Stimulated activated CD4-positive, alpha-beta T cell treated with anti-CD3 and anti-CD28 coated beads, Interleukin-12 subunit alpha, Interleukin-12 subunit beta, amount 100 ng/mL, for 24 hours (primary cell): ENCODE measurements at places on chromosomes 6 and 20.

GRCh38 chr20:54282625-54283024 lies 74.7 kb downstream of the PFDN4 start:
- DNase-seq = no peak

- DNase-seq = no peak
These were observed 85.9 kb downstream of the MAFB start for GRCh38 chr20:40603057-40603651.

- no peak for DNase-seq
These were observed 36.2 kb downstream of the VEGFA start for GRCh38 chr6:43806043-43806757.

- no peak for DNase-seq
These were observed 89.1 kb upstream of the E2F3 start for GRCh38 chr6:20312606-20313005.

GRCh38 chr6:81098109-81098814 lies 654.2 kb downstream of the TENT5A start:
- no peak for DNase-seq

DNA sequence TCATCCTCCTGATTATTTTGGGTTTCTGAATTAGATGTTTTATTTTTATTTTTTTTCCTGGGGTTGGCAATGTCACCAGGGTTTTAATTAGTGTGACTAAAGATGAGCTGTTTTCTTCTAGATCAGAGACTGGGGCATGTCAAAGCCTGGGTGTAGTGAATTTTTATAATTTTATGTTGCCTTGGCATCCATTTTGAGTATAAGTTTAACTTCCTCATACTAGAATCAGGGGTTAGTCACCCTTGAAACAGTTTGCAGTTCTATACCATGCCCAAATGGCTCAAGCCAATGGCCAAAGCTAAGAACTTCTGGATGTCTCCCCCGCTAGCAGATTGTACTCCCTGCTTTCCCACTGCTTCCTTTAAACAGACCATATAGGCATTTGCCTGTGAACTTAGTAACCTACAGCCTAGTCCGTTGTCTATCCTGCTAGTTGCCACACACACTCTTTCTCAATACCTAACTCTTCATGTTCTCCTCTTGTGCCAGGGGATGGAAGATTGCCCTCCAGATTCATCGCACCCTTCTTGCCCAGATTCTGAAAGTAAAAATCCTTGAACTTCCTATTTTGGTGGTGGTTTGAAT lies 54.5 kb downstream of the KIAA0408 start:
- DNase-seq = no peak

DNA sequence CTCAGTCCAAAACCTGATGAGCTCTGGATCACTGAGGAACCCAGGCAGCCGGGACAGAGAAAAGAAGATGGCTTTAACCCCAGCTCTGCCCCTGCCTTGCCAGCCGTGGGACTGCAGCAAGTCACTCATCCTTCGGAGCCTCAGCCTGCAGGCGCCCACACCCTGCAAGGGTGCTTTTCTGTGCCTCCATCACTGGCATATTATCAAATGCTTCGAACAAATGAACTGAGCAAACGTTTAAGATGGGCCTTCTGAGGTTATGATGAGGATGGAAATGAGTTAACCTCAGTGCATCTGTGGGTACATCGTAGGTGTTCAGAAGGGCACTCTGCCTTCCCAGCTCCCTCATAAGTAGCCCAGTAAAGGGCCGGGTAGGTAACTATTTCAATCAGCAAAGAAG lies 79.0 kb downstream of the NFATC2 start:
- no peak for DNase-seq

DNA sequence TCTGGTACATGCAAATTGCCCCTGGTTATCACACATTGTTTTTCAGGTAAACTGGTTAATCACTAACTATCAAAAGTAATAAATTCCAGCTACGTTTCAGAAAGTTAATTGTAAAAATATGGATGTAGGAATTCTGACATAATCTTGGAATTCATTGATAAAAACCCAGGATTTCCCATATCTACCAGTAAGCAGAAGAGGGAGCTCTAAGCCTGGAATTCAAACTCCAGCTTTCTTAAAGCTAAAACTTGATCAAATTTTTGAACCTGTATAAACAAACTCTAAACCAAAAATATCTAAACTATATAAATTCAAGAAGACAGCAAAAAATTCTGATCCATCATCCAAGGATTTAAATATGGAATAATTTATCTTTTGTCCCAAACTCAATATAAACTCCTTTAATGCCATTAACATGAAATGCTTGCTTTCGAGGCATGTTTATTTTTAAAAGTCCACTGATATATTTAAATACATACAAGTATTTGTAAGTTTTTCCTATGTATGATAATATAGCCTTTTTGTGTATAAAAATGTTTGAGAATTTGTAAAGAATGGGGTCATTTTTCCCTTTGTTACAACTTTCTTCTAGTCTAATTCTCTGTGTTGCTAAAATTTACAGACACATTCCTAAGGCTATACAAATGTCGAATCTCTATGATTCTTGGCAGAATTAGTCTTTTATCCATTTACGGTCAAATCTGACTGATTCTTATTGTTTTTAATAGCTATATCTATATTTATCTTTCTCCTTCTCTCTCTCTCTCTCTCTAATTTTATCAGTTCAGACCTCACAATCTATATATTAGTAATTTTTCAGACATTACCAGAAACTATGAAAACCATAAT lies 91.4 kb upstream of the RNF217 start:
- DNase-seq = no peak

- DNase-seq = no peak
These were observed 46.6 kb downstream of the ZMYND8 start for GRCh38 chr20:47309806-47310426.

DNA sequence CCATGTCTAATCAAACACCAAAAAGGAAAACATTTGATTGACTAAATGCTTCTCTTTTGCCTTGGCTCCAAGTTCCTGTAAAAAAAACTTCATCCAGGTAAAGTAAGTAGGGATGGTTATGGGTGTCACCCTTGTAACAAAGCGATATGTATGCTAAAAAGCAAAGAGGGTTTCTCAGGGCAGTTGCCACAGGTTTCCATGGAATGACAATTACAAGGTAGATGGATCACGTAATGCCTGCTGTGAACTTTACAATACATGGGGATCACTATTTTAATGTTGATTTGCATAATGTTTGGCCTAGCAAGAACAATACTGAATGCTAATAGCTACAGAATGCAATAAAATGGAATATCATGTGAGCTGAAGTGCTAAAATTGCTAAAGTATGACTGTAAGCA lies 2.9 kb upstream of the BMP2 start:
- no peak for DNase-seq

- DNase-seq = no peak
These were observed 1153.1 kb upstream of the GJE1 start for GRCh38 chr6:140979642-140980091.

DNA sequence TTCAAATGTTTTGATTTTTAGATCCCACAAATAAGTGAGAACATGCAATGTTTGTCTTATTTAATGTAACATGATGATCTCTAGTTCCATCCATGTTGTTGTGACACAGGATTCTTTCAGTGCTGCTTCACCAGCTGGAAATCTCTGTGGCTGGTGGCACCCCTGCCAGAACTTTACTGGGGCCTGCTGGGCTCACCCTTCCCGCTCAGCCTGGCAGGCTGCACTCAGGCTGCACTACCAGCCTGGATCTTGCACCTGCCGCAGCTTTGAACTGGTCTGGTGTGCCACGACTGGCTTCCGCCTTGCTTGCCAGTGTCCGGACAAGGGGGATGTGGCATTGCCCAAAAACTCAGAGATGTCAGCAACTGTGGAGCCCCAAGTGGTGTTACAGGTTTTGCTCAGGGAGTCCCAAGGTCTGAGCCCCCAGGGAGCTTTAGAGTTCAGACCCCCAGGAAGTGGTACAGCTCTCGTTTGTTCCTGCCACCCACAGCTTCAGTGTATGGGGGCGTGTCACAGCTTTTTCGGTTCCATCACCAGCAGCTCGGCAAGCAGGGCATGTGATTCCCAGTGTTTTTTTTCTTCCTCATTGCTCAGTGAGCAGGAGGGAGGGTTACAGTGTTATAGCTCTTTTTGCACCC lies 72.3 kb upstream of the SYNCRIP start:
- DNase-seq = no peak

- no peak for DNase-seq
These were observed 760 bp downstream of the C6orf132 start for GRCh38 chr6:42141603-42142117.

- DNase-seq = no peak
These were observed 304.6 kb downstream of the CDH4 start for GRCh38 chr20:61556673-61557072.

DNA sequence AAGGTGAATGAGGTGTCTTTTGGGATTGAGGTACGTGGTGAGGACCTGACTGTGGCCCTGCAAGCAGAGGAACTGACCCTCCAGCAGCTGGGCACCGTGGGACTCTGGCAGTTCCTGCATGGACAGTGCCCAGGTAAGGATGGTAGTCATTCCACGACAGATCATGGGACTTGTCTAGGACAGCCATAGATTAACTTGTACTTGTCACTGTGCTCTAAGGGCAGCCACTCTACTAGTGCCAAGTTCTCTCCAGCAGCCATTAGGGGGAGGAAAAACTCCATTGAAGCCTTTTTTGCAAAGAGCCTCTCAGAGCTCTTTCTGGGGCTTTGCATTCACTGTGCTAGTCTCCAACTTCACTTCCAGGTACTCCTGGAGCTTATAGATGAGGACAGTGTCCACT lies 20.4 kb downstream of the TAF11 start:
- DNase-seq = no peak

- no peak for DNase-seq
These were observed 16.6 kb downstream of the VSTM2L start for GRCh38 chr20:37919389-37920040.

DNA sequence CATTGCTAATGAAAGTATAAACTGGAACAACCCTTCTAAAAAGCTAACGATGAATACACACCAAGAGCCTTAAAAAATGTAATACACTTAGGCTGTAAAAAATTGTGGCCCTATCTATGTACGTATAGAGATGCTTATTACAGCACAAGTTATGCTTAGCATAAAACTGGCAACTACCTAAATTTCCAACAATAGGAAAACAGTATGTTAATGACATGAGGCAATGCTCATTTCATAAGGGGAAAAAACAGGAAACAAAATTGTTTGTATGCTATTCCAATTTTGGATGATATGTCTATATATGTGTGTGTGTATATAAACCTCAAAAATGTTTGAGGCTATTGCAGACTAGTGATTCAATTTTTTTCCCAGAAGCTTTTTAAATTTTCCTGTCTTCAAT lies 82.5 kb downstream of the DTNBP1 start:
- no peak for DNase-seq

DNA sequence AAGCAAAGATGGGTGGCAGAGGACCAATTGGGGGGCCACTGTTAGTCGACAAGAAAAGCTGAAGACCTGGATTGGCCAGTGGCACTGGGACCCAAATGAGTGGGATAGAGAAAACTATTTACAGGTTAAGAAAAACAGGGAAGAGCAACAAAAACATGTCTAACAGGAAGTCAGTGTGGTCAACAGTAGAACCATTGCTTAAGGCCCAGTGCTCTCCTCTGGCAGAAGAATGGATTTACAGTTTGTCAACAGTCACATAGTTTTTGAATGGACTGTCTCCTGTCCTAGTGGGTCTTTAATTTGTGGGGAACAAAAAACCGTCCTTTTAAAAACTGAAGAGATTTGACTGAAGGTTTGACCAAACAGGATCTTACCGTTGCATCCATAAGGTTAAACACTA lies 12.1 kb upstream of the WTAP start:
- no peak for DNase-seq

DNA sequence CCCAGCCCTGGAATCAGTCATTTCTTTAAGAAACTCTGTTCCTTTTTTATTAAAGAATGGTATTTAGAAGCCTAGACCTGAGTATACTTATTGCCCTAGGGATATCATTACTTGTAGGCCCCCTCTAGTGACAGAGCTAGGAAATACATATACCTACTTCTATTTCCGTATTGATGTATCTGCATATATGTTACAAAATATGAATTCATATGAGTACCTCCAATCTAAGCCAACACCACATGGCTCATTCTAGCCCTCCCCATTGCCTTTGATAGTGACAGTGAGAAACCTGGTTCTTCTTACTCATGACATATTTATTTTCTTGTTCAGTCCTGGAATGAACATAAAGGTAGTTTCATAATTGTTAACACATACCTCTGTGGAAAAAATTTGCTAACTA lies 137.2 kb downstream of the FARS2 start:
- DNase-seq = peak; percentile 7

- DNase-seq = no peak
These were observed 21.0 kb upstream of the NKX2-2 start for GRCh38 chr20:21534886-21535285.
